ENCODE measurements at places on chromosomes 16 and 17.

- no peak for DNase-seq
Measured at GRCh38 chr17:81489012-81489997, 23.3 kb downstream of the ACTG1 start.

DNA sequence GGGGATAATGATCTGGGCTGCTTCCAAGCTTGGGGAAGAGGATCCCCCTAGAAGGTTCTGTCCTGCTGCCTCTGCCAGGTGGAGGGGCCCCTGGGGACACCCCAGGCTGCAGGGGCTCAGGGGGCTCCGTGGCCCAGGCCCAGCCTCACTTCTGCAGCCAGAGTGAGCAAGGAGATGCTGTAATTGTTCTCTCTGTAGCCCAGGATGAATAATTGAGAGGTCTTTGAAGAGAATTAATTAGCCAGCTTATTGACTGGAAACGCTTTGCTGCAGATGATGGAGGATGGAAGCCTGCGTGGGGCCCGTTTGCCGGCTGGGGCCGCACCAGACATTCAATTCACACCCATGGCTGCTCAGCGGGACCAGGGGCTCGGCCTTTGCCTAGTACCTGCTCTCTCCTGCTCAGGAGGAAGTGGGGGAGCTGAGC lies 38.5 kb downstream of the TMEM235 start:
- no peak for DNase-seq

DNA sequence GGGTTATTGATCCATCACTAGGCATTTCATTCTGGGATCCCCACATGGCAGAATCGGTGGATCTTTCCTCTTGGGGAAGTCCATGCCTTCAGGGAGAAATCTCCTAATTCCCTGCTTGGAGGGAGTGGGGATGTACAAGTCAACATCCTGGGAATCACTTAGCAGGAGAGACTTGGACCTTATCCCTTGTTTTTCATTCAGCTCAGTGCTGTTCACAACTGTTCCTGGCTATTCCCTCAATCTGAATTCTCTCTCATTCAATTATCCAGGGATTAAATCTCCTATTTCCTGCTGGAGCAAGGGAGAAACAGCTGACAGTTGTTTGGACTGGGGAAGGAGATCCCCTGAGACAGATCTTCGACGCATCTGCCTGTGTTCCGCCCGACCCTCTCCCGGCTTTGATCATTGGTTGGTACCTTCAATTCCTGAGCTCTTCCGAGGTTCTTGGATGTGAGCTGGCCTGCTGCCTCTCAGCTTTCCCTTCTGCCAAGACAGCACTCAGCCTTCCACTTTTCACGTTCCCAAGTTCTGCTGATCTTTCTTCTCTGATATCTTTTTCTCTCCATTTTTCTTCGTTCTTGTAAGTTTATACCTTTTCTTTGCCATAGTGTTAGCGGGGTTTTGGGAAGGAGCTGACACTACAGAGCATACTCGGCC lies 115.4 kb upstream of the GNAO1 start:
- DNase-seq = no peak

DNA sequence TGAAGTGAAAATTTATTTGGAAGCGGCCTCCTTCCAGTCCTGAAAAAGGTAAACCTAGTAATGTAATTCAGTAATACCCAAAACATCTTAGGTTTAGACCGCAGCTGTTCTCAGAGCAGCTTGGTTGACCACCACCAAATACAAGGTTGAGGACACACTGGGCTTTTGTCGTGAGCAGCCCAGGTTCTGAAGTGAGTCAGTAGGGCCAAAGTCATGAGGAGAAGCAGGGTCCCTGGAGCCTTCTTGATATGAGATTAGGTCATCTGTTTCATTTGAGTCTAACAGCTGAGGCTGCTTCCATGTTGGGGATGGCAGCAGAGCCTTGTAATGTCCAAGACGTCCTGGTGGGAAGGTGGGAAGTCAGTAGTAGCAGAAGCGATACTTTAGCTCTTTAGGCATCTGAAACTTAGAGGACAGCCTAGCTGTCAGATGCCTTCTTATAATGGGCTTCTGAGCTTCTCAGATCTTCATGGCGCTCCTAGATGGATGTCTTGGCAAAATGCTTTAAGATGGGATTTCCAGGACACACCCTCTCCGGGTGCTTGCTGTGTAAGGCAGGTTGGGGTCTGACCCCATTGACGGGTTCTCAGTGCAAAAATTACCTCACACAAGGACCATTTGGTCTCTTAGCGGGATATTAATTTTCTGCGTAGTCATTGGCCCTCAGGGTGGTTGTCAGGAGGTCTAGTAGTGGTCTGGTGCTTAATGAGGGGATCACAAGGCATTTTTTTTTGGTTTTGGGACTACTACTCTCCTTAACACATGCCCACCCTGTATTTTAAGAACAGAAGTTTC lies 2.4 kb downstream of the ALKBH5 start:
- DNase-seq = no peak

DNA sequence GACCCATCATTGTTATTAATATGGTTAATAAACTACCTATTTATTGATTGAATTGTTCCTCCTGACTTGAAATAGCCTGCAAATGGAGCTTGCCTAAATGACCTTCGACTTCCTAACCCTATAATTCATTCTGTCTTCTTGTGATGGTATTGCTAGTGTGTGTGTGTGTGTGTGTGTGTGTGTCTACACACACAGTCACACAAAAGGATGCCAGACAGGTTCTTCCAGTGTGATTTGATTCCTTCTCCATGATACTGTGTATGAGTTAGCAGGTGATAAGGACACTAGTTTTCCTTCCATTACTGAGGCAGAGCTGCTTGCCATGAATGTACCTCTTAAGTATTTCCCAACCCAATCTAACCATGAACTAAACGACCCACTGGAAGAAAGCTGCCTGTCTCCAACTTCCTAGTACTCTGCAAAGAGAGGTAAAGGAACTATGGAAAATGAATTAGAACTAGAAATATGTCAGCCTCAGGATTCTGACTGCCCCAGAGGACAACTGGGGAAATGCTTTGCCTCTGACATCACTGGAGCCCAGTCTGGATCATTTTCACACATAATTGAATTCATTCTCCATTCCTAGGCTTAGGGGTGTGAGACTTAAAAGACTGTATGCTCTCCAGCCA lies 3.5 kb upstream of the CDC6 start:
- DNase-seq = no peak

GRCh38 chr17:41024697-41025096 lies 2.3 kb downstream of the KRTAP1-5 start:
- DNase-seq = no peak

GRCh38 chr16:29028457-29029167 lies 43.8 kb downstream of the LAT start:
- no peak for DNase-seq

DNA sequence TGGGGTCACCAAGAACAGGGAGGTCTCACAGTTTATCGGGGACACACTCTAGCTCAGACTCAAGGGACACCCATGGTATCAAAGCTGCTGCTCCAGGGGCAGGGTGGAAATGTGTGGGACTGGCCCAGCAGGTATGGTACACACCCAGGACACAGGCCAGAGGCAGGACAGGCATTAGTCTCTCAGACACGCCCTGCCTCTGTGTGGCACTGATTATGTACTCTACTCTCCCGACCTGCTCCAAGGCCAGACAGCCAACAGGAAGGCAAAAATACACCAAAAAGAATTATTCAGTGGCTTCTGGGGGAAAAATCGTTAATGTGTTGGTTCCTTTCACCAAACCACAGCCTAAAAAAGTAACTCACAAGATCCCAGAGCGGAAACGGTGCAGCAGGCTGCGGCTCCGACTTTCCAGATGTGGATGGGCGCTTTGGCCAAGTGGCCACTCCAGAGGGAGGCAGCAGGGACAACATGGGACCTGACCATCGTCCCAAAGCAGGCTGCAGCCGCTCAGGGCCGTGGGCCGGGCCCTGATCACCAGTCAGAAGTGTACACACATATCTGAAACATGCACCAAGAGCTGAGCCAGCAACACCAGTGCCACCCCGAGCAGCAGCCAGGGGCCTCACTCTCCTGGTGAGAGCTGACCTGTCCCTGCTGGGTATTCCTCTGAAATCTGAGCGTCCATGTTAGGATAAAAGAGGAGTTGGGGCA lies 1.0 kb upstream of the SIRT7 start:
- DNase-seq = no peak

GRCh38 chr17:83083368-83084201 lies 4.2 kb downstream of the METRNL start:
- DNase-seq = no peak

- no peak for DNase-seq
Measured at GRCh38 chr16:879461-879861, 78.9 kb upstream of the GNG13 start.

DNA sequence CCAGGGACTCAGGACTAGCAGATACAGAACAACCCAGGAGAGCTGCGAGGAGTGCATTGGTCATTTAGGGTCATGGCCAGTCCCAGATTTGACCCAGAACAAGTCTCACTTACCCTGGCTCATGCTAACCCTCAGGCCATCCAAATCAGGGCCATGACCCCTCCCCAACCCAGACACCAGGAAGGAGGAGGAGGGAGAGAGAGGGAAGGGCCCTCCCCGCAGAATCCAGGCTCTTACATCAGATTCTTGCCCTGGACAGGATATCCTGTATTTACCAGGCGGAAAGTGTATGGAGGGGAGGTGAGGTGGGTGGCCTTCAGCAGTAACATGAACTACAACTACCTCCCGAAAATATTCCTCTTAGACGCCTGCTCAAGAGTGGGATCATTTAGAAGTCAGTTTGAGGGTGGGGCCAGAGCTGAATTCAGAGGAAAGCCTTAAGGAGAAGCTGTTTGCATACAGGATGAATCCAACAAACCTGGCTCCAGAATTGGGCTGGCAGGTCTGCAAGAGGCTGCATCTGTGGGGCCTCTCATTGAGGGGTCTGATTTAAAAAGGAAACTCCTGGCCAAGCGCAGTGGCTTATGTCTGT lies 2.1 kb downstream of the VAT1 start:
- DNase-seq = no peak

- no peak for DNase-seq
Measured at GRCh38 chr17:62720126-62720850, 87.8 kb downstream of the MARCHF10 start.

DNA sequence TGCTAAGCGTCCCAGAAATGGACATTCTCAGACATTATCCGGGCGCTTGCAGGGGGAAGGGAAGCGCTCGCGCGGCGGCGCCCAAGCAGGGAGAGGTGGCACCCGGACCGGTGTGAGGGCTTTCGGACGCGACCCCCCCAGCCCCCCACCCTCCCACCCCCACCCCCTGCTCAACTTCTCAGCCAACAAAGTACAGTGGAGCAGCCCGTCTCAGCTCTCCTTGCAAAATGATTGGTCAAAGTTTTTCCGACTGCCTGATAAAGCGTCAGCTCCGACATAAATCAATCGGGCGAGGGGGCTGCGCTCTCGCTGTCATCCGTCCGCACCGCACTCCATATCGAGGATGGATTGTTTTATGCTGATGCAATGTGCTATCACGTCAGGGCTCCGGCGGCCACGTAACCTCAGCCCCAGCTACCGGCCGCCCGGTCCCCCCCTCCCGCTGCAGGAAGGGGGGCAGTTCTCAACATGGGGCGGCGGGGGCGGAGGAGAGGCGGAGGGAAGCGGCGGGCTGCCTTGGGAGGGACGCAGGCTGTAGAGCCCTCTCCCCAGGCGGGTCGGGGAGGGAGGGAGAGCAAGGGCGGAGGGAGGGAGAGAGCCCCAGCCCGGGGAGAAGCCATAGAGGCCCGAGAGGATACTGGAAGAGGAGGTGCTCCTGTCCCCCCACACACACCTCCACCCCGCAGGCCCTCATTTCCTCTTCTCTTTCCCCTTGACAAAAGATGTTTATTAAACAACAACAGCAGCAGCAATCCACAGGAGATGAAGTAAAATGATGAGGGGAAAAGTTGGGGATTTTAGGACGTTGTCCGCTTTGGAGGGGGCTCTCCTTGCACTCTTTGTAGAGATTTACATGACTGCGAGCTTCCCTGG lies at the start of gene HOXB9:
Gene HOXB9 (minus strand): TSS at position 114 of the 873 bp plus-strand sequence. CDS start 89 bp downstream, at position 25.
- DNase-seq = no peak

DNA sequence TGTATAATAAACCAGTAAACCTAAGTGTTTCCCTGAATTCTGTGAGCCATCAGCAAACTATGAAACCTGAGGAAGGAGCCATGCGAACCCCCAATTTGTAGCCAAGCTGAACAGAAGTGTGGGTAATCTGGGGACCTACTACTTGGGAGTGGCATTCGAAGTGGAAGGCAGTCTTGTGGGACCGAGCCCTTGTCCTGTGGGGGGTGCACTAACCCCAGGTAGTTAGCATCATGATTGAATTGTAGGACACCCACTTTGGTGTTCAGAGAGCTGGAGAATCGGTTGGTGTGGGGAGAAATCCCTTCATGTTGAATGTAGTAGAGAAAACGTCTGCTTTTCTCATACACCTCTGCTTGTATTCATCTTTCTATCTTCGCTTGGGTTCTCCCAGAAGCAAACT lies 79.7 kb upstream of the CPHXL start:
- no peak for DNase-seq

DNA sequence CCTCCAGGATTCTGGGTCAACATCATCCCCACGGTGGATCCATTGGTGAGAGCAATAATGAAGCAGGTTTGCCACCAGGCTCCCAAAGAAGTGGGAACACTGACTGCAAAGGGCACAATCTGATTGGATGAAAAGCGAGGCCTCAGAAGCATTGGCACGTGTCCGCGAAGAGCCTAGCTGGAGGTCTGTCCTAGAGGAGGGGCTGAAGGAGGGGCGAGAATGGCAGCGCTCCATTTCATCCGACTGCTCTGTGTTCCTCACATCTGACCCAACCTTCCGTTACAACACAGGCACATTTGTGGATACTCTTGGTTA lies 79.9 kb downstream of the MRC2 start:
- DNase-seq = no peak

DNA sequence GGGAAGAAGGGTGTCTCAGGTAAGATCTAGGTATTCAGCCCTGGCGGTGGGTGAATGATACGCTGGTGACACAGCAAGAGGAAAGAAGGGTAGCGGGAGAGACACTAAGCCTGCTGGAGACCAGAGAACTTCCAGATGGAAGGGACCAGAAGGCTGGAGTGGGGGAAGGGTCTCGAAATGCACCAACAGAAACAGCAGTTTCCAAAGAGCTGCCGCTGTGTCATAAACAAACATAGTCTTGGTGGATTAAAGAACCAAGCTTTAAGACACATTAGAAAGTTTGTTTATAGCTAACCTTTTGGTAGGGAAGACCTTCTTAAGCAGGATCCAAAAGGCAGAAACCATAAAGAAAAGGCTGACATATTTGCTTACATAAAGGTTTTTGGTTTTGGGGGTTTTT lies 20.9 kb downstream of the TRPV3 start:
- no peak for DNase-seq

- no peak for DNase-seq
Measured at GRCh38 chr17:42548070-42548837, 4.5 kb upstream of the HSD17B1 start.

- no peak for DNase-seq
Measured at GRCh38 chr17:4666296-4666695, 24.8 kb upstream of the ALOX15 start.

DNA sequence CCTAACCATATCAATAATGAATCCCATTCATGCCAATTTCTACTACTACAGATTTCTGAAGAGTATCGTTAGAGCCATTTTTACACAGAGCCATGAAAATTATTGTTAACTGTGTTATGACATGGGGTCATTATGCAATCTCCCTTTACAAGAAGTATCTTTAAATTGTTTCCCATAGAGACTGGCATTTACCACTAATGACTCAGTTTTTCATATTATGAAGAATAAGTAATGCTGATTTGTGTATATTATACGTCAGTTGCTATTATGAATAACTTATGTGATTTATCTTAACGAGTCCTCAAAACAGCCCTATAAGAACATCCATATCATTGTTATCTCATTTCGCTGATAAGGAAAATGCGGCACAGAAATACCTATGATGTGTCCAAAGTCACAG lies 173.8 kb downstream of the KCNJ2 start:
- DNase-seq = no peak

Data from cerebellar nuclear complex (tissue), 1 donor.